ENCODE measurements at places on chromosomes 2 and 18. TPM values are rescaled to one million over a fixed set of nuclear protein-coding genes. Genes with fewer than 3 reads are reported as not detected.

Gene NEU2
- polyA plus RNA-seq = not detected

Gene FER1L5
- polyA plus RNA-seq = not detected

Gene PREB
- 94.2 TPM for polyA plus RNA-seq

Gene HOXD13
- polyA plus RNA-seq = not detected

Gene GALNT13
- not detected for polyA plus RNA-seq

Gene SOS1
- polyA plus RNA-seq = 12.8 TPM

Gene SCN9A
- polyA plus RNA-seq = 0.78 TPM

Gene COPS7B
- polyA plus RNA-seq = 28.9 TPM

Gene ICOS
- polyA plus RNA-seq = 0.13 TPM

Gene LRP1B
- not detected for polyA plus RNA-seq

Gene HOXD3
- polyA plus RNA-seq = not detected

Gene TXNDC9
- polyA plus RNA-seq = 61.4 TPM

- no peaks in the 10 kb centered on the region for H3K36me3 ChIP-seq
- no peak for DNase-seq
- peaks cover 4% of the 10 kb centered on the region for H3K27me3 ChIP-seq
Observed at GRCh38 chr2:1614564-1614963, 129.8 kb downstream of the PXDN start.

- peaks cover 67% of the 10 kb centered on the region for H3K4me1 ChIP-seq
- peaks cover 4% of the 10 kb centered on the region for H3K36me3 ChIP-seq
- H3K27me3 ChIP-seq = peaks cover 16% of the 10 kb centered on the region
Observed at GRCh38 chr18:48914581-48915251, 36.0 kb downstream of the SMAD7 start.

GRCh38 chr18:57004366-57005121 is 142.3 kb upstream of the BOD1L2 start:
- peak overlapping the region; percentile 70 for H3K27ac ChIP-seq
- no peaks in the 10 kb centered on the region for H3K27me3 ChIP-seq
- DNase-seq = peak; percentile 16
- H3K36me3 ChIP-seq = peaks cover 6% of the 10 kb centered on the region
- H3K4me3 ChIP-seq = peak overlapping the region; percentile 65

DNA sequence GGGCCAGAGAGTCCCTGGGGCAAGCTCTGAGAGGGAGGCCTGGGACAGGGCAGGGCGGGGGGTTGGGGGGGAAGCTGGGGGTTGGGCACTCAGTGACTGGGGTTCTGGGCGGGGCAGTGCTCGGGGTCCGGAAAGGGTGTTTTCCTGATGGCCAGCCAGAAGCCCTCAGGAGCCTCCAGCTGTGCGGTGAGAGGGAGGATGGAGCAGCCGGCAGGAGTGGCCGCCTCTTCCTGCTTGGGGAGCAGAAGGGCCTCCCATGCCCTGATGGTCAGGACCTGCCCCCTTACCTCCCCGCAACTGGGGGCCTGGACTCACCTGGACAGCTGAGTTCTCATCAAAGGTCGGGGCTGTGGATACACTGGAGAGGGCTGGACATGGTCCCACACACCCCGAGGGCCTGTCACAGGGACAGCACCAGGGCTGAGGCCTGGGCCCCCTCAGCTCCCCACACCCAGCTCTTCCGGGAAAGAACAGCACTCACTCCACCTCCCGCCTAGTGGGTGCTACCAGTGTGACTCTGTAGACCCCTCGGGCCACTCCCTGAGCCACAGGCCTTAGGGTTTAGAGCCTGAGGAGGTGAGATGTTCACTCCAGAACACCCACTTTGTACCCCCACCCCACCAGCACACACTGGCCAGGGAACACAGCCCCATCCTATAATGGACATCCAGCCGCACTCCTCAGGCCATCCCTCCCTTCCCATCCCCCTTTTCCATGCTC is 6.7 kb downstream of the SFTPB start:
- peaks cover 9% of the 10 kb centered on the region for H3K4me1 ChIP-seq
- no peak overlapping the region for H3K4me3 ChIP-seq
- no peak for DNase-seq
- no peak overlapping the region for H3K27ac ChIP-seq
- H3K36me3 ChIP-seq = peaks cover 7% of the 10 kb centered on the region

GRCh38 chr2:31088504-31089195 is 49.6 kb downstream of the GALNT14 start:
- no peaks in the 10 kb centered on the region for H3K36me3 ChIP-seq
- H3K4me1 ChIP-seq = no peaks in the 10 kb centered on the region
- peaks cover 4% of the 10 kb centered on the region for H3K27me3 ChIP-seq
- H3K4me3 ChIP-seq = no peak overlapping the region

DNA sequence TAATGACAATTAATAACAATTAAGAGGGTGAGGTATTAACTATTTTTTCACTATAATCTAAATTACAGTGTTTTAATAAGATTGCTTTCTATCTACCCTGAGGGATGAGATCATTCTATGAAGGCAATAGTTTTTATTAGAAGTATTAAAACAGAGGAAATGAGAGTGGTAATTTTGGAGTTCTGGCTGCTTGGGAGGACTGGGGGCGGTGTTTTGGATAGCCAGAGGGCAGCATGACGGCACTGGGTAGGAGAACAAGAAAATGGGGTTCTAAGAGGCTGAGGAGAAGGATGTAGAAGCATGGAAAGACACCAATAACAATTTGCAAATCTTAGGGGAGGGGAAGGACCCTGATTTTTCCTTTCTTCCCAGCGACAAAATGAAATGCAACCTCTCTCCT is 5.1 kb upstream of the DNAJC5G start:
- H3K4me3 ChIP-seq = no peak overlapping the region
- no peak for DNase-seq
- H3K4me1 ChIP-seq = peaks cover 4% of the 10 kb centered on the region
- H3K36me3 ChIP-seq = no peaks in the 10 kb centered on the region
- peaks cover 4% of the 10 kb centered on the region for H3K27me3 ChIP-seq

DNA sequence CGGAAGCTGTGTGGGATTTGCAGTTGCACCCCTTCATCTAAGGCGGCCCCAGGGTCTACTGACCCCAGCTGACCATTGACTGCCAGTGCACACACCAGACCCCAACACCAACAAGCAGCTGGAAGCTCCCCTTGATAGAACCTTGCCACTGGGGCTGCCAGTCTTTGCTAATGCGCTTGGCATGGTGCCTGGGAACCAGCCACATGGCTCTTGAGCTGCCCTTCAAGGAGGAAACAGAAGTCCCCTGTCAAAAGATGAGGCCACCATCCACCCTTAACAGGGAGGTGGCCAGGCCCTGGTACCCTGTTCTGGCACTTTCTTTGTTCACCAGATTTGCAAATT is 8.6 kb downstream of the ALPI start:
- H3K36me3 ChIP-seq = no peaks in the 10 kb centered on the region
- H3K27me3 ChIP-seq = peaks cover 5% of the 10 kb centered on the region
- no peak for DNase-seq
- H3K27ac ChIP-seq = no peak overlapping the region
- H3K4me3 ChIP-seq = no peak overlapping the region
- no peaks in the 10 kb centered on the region for H3K4me1 ChIP-seq

DNA sequence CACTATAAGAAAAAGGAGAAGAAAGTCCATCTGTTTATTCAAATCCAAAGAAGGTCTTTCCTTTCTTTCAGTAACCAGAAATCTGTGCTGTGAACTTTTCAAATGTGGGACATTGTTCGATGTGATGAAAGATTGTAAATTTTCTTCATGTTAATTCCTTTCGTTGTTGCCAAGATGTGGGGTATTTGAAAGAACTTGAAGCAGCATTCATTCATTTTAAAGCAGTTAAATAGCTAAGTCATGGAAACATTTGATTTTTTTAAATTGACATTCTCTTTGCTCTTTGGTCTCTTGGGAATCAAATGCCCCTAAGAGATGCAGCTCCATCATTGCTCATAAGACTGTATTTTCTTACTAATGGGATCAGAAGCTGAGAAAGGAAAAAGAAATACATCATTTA is 93.7 kb upstream of the EHBP1 start:
- no peak overlapping the region for H3K27ac ChIP-seq
- no peak overlapping the region for H3K4me3 ChIP-seq
- no peak for DNase-seq
- peaks cover 2% of the 10 kb centered on the region for H3K27me3 ChIP-seq
- H3K4me1 ChIP-seq = no peaks in the 10 kb centered on the region
- no peaks in the 10 kb centered on the region for H3K36me3 ChIP-seq

DNA sequence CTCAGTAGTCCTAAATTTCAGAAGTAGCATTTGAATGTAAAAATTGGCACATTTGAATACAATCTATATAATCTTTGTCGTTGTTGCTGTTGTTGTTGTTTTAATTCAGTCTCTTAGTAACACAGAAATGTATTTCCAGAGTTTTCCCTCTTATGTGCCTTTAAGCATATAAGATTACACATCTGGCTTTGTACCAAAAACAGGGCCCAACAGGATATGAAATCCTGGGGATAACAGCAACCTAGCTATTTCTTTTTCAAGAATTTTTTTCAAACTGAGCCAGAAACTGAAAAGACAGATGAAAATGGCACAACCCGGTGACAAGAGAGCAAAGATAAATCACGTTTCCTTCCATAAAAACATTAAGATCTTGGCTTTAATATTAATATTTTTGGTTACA is 906.7 kb downstream of the NRXN1 start:
- H3K4me3 ChIP-seq = no peak overlapping the region
- no peaks in the 10 kb centered on the region for H3K27me3 ChIP-seq
- DNase-seq = no peak

DNA sequence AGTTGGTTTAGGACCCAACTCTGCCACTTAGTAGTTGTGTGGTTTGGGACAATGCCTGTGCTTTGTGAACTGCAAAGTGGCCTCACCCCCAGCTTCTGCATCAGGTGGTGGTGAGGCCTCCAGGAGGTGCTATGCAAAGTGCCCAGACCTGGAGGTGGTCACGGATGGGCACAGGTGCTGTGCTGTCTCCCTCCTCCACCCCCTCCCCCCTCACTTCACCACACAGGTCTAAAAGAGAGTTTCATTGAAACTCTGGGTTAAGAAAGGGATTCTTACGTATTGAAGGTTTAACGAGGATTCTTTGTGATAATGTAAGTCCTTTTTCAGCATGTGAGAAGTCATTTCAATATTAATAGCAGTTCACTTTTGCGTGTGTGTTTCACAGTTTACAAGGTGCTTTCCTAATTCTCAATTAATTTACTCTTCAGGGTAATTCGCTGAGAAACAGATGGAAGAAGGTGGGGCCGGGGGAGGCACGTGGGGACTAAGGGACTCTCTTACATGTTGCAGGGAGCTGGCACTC is 369.9 kb downstream of the LPIN1 start:
- H3K27ac ChIP-seq = no peak overlapping the region
- peaks cover 10% of the 10 kb centered on the region for H3K4me1 ChIP-seq
- no peaks in the 10 kb centered on the region for H3K36me3 ChIP-seq
- no peak for DNase-seq
- no peaks in the 10 kb centered on the region for H3K27me3 ChIP-seq

DNA sequence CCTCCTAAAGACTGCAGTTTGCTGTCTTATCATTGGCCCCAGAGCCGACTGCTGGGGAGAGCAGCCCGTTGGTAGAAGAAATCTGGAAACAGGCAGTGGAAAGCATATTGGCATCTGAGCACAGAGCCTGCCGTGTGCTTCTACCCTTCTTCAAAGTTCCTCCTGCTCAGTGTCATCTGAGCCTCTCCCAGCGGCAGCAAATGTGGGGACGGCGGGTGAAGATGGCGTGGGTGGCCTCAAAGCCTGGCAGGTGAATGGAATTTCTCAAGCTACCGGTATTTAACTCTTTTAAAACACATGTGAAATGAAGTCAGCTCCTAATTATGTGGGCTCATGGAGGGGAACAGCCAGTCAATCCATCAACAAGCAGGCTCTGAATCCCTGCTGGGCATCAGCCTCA is 181.6 kb upstream of the PXDN start:
- peaks cover 3% of the 10 kb centered on the region for H3K27me3 ChIP-seq
- no peaks in the 10 kb centered on the region for H3K4me1 ChIP-seq
- no peaks in the 10 kb centered on the region for H3K36me3 ChIP-seq

DNA sequence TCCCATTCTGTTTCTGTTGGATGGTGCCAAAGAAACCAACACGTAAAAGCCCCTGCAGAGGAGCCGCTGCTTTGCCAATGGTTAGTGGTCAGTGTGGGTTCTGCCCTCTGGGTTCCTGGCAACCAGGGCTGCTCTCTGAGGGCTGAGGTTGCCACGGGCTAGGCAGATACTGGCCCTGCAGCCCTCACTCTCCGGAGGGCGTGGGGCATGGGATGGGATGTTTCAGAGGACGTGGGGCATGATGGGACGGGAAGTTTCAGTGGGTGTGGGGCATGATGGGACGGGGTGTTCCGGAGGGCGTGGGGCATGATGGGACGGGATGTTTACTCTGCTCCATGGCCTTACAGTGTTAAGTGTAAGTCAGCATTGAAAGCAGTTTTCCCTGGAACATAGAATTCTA is 34.2 kb downstream of the ADI1 start:
- no peak overlapping the region for H3K27ac ChIP-seq
- H3K4me1 ChIP-seq = peaks cover 8% of the 10 kb centered on the region
- peaks cover 8% of the 10 kb centered on the region for H3K36me3 ChIP-seq
- no peak overlapping the region for H3K4me3 ChIP-seq
- peaks cover 2% of the 10 kb centered on the region for H3K27me3 ChIP-seq

DNA sequence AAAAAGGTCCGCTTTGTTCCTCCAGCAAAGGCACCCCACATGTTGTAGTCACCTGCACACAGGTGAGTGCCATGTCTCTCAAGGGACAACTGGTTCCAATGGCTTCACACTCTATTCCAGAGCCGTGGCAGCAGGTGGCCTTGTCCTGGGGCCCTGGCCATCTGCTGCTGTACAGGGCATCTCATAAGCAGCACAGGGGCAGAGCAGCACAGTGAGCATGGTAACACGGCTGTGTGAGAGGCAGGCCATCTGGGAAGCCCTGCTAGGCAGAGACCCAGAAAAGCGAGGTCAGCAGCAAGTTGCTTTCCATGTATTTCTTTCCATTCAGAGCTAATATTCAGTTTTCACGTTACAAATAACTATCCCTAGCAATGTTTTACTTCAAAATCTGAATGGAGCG is 54.7 kb downstream of the CMPK2 start:
- H3K4me3 ChIP-seq = no peak overlapping the region
- H3K27ac ChIP-seq = no peak overlapping the region
- no peak for DNase-seq
- no peaks in the 10 kb centered on the region for H3K4me1 ChIP-seq
- H3K36me3 ChIP-seq = no peaks in the 10 kb centered on the region

- peaks cover 2% of the 10 kb centered on the region for H3K27me3 ChIP-seq
- H3K4me1 ChIP-seq = no peaks in the 10 kb centered on the region
- no peaks in the 10 kb centered on the region for H3K36me3 ChIP-seq
- no peak overlapping the region for H3K27ac ChIP-seq
- no peak overlapping the region for H3K4me3 ChIP-seq
Observed at GRCh38 chr2:84131278-84131830, 327.7 kb downstream of the SUCLG1 start.

GRCh38 chr2:201176081-201176481 is 6.9 kb upstream of the CASP10 start:
- DNase-seq = no peak
- H3K27me3 ChIP-seq = peaks cover 3% of the 10 kb centered on the region
- no peaks in the 10 kb centered on the region for H3K36me3 ChIP-seq
- H3K27ac ChIP-seq = peak overlapping the region; percentile 50
- H3K4me3 ChIP-seq = no peak overlapping the region

- H3K36me3 ChIP-seq = peaks cover 3% of the 10 kb centered on the region
- no peak overlapping the region for H3K4me3 ChIP-seq
- DNase-seq = no peak
- H3K27me3 ChIP-seq = no peaks in the 10 kb centered on the region
Observed at GRCh38 chr2:79971807-79972206, 332.7 kb downstream of the LRRTM1 start.
